ENCODE measurements at places on chromosomes 5 and 9.

- no peak for DNase-seq
Measured at GRCh38 chr9:109245310-109245897, 75.5 kb downstream of the EPB41L4B start.

- DNase-seq = no peak
Measured at GRCh38 chr9:108956631-108957026, 22.4 kb downstream of the ABITRAM start.

GRCh38 chr5:73321757-73322436, 126.7 kb downstream of the FOXD1 start:
- DNase-seq = no peak

- DNase-seq = no peak
Measured at GRCh38 chr5:20536813-20537212, 548.8 kb upstream of the CDH18 start.

GRCh38 chr5:34001241-34001841, 6.5 kb downstream of the AMACR start:
- DNase-seq = no peak

DNA sequence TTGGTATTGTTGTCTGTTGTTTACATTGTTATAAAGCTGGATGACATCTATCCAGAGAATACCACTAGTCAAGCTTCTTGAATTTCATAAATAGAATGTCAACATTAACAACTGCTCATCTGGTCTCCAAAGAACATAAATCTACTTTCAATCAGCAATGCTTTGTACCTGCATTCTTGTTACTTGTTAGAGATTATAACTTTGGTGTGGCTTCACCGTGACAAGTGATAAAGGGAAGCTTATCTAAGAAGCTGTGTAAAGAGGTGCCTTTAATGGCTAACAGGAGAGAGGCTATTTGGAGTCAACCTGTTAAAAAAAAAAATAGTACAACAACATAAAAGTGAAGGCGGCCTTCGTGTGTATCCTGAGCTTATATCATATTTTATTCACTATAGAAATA, 41.8 kb downstream of the MUSK start:
- DNase-seq = no peak

GRCh38 chr9:92608241-92608908, 61.6 kb downstream of the IPPK start:
- DNase-seq = no peak

DNA sequence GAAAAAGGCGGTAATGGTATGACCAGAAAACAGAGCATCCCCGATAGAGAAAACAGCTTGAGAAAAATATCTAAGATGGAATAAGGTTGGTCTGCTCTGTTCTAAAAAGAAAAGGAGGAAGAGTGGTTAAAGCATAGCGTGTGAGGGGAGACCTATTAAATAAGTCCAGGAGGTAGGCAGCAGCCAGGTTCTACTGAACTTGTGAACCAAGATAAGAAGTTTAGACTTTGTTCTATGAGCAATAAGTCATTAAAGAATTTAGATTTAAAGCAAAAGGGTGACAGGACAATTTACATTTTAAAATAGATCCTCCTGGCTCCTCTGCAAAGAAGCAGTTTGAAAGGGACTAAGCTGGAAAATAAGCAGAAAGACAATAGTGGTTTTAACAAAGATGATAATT, 81.3 kb upstream of the COX7C start:
- DNase-seq = no peak

GRCh38 chr5:72393052-72393451, 72.9 kb downstream of the PTCD2 start:
- no peak for DNase-seq

Measured in stimulated activated CD8-positive, alpha-beta memory T cell treated with anti-CD3 and anti-CD28 coated beads, Interleukin-4, amount 100 ng/mL, for 1 hour (primary cell).